ENCODE measurements at places on chromosomes 2 and 18.

- no peak overlapping the region for H3K4me3 ChIP-seq
- no peaks in the 10 kb centered on the region for H3K27me3 ChIP-seq
- no peak for DNase-seq
- H3K4me1 ChIP-seq: no peaks in the 10 kb centered on the region
- no peak overlapping the region for H3K27ac ChIP-seq
These were observed 10.7 kb upstream of the TWSG1 start for GRCh38 chr18:9323750-9324445.

DNA sequence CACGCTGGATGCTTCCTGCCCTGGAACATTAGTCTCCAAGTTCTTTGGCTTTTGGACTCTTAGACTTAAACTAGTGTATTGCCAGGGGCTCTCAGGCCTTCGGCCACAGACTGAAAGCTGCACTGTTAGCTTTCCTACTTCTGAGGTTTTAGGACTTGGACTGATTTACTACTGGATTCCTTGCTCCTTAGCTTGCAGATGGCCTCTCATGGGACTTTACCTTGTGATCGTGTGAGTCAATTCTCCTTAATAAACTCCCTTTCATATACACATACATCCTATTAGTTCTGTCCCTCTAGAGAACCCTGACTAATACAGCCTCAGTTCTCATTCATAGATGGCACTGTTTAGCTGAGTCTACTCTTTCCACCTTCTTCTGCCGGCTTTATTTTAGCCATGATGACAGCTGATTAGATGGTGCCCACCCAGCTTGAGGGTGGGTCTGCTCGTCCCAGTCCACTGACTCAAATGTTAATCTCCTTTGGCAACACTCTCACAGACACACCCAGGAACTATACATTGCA is 389.1 kb downstream of the NYAP2 start:
- DNase-seq: no peak
- no peak overlapping the region for H3K27ac ChIP-seq
- H3K4me3 ChIP-seq: no peak overlapping the region

GRCh38 chr2:8620611-8621382 is 61.1 kb upstream of the ID2 start:
- H3K4me3 ChIP-seq: no peak overlapping the region
- H3K36me3 ChIP-seq: no peaks in the 10 kb centered on the region
- H3K4me1 ChIP-seq: peaks cover 4% of the 10 kb centered on the region
- H3K27me3 ChIP-seq: no peaks in the 10 kb centered on the region

GRCh38 chr2:198385326-198385725 is 580.9 kb downstream of the PLCL1 start:
- DNase-seq: no peak
- no peaks in the 10 kb centered on the region for H3K4me1 ChIP-seq
- no peak overlapping the region for H3K27ac ChIP-seq
- H3K36me3 ChIP-seq: no peaks in the 10 kb centered on the region

DNA sequence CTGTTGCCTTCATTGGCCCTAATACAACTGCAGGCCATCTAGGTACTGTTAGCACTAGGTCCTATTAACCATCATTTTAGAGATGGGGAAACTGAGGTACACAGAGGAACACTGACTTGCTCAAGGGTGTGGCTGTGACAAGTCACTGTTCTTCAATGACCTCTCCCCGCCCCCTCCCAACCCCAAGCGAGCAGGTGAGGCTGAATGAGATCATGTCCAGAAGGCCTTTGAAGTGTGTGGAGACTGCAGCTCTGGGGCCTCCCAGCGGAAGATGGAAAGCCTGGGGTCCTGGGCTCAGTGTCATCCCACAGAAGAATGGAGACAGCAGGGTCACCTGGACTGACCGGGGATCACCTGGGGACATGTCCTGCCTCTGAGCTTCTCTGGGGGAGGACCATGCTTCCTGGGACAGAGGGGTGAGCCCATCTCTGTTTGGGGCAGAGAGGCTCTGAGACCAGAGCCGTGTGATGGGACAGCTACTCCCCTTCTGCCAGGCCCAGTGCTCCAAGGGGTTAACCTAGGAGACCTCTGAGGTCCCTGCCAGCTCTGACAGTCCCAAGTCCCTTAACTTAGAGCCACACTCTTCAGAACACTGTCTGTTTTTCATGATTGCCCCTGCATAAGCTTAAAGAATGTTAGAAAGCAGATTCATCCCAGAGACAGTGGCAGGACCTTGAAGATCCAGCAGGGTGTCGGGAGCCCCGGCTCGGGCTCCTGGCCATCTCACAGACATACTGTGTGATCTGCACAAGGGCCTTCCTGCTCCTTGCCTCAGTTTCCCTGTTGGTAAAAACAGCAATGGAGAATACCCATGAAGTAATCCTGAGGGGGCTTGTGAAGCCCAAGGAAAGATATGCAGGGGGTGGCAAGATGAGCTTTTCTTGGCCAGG is 16.7 kb upstream of the FOSL2 start:
- H3K4me3 ChIP-seq: no peak overlapping the region
- H3K27ac ChIP-seq: no peak overlapping the region
- H3K36me3 ChIP-seq: no peaks in the 10 kb centered on the region
- no peaks in the 10 kb centered on the region for H3K27me3 ChIP-seq

- H3K4me3 ChIP-seq: no peak overlapping the region
- H3K27ac ChIP-seq: peak overlapping the region; percentile 55
- peaks cover 34% of the 10 kb centered on the region for H3K4me1 ChIP-seq
These were observed 38.0 kb upstream of the EPAS1 start for GRCh38 chr2:46258937-46259776.

GRCh38 chr2:53317861-53318260 is 449.7 kb upstream of the CHAC2 start:
- no peaks in the 10 kb centered on the region for H3K27me3 ChIP-seq
- H3K27ac ChIP-seq: no peak overlapping the region
- no peak overlapping the region for H3K4me3 ChIP-seq
- no peaks in the 10 kb centered on the region for H3K4me1 ChIP-seq

DNA sequence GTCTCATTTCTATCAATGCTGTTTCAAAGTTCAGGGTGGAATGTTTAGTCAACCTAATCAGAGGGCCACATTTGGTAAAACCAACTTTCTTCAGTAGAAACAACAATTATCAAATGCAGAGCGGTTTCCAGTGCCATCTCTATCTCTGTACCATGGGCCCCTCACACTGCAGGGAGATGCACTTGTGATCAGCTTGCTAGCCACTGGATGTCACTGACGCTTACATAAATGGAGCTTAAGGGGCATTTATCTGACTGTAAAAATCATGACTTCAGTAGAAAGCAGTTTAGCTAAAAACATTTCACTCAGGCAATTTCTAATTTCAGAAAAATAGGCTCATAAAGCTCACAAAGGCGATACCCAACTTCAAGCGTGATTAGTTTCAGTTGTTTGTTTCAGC is 678.0 kb downstream of the ZEB2 start:
- H3K4me3 ChIP-seq: no peak overlapping the region
- H3K36me3 ChIP-seq: no peaks in the 10 kb centered on the region
- H3K27ac ChIP-seq: no peak overlapping the region
- no peaks in the 10 kb centered on the region for H3K27me3 ChIP-seq
- no peak for DNase-seq

GRCh38 chr18:374721-375168 is 106.9 kb upstream of the THOC1 start:
- H3K36me3 ChIP-seq: no peaks in the 10 kb centered on the region
- H3K4me1 ChIP-seq: peaks cover 12% of the 10 kb centered on the region
- no peak for DNase-seq
- H3K27me3 ChIP-seq: no peaks in the 10 kb centered on the region
- no peak overlapping the region for H3K4me3 ChIP-seq

DNA sequence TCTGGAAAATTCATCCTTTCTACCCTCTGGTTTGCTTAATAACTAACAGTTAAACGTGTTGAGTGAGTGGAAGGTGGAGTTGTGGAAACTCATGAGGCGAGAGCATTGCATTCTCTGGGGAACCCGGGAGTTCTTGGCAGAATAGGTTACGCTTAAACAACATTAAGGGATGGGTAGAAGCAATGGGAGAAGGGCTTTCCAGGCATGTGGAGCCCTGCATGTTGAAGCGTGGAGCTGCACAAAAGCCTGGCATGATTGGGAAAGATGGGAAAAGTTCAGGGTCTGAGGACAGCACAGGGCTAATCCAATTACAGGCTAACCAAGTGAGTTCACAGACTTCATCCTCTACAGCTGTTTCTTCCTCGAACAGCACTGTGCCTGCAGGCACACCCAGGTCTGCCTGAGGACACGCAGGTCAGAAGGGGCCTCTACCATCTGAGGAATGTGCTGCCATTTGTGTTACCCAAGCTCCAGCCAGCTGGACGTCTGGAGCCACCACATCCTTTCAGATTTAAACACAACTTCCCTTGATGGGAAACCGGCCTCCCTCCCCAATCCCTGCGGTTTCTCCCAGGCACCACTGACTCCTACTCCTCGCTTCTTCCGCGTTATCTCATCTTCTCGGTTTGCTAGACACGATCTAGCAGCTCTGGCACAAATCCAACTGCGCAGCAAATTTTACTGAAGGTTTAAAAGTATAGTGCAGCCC is 164.2 kb downstream of the ANTXR1 start:
- no peaks in the 10 kb centered on the region for H3K27me3 ChIP-seq
- H3K27ac ChIP-seq: peak overlapping the region; percentile 86
- H3K4me1 ChIP-seq: no peaks in the 10 kb centered on the region
- no peak overlapping the region for H3K4me3 ChIP-seq

- DNase-seq: peak; percentile 60
- H3K4me1 ChIP-seq: no peaks in the 10 kb centered on the region
- no peaks in the 10 kb centered on the region for H3K27me3 ChIP-seq
- no peaks in the 10 kb centered on the region for H3K36me3 ChIP-seq
These were observed 220.5 kb downstream of the CYP26B1 start for GRCh38 chr2:71926876-71927756.

DNA sequence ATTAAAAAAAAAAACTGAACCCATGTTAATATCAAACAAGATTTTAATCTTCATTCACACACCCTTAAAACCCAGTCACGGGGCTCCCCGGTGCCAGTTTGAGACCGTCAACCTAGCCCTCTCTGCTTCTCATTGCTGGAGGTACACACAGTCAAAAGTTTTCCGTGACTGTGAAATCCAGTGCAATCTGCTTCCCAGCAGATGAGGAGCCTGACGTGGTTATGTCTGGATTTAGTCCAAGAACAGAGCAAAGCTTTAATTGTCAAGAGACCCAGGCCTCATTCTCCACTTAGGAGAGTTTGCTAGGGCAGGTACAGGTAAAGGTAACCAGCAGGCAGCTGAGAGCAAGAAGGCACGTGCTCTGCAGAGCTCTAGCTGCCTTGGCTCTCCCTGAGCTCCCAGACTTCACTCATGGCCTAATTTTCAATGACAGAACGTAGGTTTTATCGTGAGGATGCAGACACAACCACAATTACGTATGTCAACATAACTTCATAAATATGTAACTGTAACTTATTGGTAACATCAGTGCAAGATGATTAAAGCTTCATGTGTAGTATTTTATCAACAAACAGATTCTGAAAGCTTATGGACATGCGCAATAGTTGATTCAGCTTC is 56.3 kb downstream of the SLC16A14 start:
- no peaks in the 10 kb centered on the region for H3K36me3 ChIP-seq
- DNase-seq: no peak
- peaks cover 14% of the 10 kb centered on the region for H3K4me1 ChIP-seq
- no peak overlapping the region for H3K27ac ChIP-seq
- no peaks in the 10 kb centered on the region for H3K27me3 ChIP-seq

All from spleen (tissue), 13 donors.